ENCODE measurements at places on chromosomes 4 and X.

GRCh38 chr4:87985097-87985886, 9.8 kb downstream of the SPP1 start:
- peak; percentile 13 for DNase-seq

DNA sequence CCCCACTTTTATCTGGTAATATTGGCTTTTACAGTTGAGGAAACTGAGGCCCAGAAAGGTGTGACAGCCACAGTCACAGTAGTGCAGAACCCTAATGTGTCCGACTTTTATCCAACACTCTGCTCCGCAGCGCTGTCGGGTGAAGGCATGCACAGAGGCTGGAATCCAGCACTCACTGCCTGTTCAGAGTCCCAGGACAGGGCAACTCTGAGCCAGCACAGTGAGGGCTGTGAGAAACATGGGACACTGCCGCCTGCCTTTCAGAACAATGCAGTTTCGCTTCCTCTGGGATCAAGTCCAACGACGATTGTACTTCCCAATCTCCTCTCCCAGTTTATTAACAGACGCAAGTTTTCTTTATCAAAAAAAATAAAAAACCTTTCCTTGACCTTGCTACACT, 41.9 kb upstream of the PDGFRA start:
- no peak for DNase-seq

DNA sequence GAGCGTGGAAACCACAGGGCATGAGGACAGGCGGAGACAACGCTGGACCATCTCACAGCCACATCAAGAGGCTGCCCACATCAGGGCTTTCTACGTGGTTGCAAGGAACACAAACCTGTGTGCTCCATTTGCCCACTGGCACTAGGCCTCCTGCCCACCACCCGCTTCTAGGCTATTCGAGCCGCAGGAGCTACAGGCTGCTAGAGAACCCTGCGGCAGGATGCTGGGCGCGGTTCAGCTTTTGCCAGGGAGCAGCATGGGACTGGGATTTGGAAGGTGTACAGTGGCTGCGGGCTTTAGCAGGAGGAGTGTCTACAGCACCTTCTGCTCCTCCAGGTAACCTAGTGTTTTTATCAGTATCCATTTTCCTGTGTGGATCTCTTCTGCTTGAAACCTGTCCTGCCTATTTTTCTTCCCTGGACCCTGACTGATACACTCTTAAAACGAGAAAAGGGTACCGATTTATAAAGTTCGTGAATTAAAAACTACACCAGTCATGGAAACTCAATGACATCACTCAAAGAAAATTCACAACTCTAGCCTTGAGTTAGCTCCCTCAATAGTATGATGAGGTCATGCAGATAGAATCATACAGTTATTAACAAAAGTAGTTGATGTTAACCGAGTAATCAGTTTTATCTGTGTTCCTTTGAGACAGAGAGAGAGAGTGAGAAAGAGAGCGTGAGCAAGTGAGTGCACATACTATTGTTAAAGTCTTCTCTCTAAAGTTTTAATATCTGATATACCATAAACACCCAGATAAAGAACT, 12.8 kb downstream of the NOP14 start:
- no peak for DNase-seq

DNA sequence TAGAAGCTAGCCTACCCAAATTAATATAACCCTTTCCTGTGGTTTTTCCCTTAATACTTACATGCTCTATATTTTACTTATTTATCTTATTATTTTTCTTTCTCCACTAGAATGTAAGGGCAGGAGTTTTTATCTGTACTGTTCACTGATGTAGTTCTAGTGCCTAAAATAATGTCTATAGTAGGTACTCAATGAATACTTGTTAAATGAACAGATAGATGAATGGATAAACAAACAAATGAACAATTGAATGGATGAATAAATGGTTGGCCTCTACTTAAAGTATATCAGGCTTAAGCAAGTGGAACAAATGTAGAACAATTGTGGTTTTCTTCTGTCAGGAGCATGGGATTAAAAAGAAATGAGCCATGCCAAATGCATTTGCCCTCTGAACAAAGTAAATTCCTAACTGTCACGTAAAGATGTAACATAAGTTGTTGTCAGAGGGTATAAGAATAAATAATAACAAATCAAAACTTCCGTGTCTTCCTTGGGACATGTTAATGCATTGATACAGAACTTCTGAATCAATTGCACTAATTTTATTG, 54.1 kb downstream of the SYTL5 start:
- DNase-seq, result no peak

- no peak for DNase-seq
Observed at GRCh38 chrX:129706400-129707072, 32.2 kb upstream of the XPNPEP2 start.

DNA sequence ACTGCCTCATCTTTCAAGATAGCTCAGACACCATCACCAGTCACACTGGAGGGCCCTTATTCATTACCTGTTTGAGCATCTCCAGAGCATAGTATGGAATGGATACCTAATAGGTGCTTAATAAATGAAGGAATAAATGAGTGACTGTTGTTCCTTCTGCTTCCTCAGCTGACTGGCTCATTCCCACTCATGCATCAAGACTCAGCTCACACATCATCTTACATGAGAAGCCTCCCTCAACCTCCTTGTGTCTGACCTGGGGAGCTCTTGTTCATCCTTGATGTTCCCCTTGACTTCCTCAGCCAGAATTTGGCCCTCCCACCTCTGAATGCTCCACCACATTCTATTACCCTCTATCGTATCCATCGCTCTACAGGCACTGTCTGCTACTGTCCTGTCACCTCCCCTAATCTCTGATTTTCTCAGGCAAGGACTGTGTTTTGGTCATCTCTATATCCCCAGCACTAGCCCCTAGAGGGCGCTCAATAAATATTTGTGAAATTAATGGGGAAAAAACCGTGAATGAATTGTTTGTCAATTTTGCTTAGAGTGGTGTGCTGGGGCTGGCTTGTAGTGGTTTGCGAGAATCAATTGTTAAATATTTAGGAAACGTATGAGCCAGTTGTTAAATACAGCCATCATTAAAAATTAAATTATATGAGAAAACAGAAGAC, 88.3 kb downstream of the NHSL2 start:
- DNase-seq, result peak; percentile 22

Measured in NCI-H1436 (cell line).